ENCODE measurements at places on chromosomes 5 and 9.

DNA sequence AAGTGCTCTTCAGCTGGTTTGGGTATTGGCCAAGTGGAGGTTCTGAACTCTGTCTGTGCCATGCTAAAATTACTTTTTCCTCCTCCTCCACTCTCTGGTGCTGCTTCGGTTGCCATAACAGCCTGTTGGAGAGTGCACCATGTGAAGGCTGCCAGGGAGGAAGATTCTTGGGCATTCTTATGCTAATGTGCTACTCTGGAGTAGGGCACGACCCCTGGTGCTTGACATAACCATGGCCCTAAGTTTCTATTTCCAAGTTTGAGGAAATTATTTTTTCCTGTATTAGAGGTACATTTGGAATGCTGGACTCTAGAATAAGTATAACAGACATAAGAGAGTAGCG lies 111.6 kb downstream of the ARHGAP26 start:
- DNase-seq = no peak

DNA sequence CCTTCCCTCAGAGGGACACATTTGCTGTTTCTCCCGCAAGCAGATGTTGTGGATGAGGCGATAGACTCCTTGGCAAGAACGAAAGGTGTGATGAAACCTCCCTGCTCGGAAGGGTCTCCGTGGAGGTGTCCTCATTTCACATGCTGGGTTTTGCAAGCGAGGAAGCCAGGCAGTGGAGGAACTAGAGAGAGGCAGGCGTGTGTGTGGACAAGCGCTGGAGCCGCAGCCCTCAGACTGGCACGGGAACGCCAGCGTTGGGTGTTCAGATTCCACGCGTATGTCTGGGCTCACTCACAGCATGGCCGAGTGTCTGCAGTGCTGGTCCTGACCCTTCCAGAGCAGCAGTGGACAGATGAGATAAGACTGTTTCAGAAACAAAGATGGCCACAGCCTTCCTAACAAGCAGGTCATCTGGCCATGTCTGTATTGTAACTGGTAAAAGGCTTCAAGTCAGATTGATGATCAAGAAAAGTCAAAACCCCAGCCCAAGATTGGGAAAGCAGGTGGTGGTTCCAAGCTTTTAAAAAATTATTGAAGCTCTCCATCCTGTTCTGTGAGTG lies 35.0 kb upstream of the NCS1 start:
- no peak for DNase-seq

- no peak for DNase-seq
These were observed 22.5 kb upstream of the PTPN3 start for GRCh38 chr9:109520475-109521132.

DNA sequence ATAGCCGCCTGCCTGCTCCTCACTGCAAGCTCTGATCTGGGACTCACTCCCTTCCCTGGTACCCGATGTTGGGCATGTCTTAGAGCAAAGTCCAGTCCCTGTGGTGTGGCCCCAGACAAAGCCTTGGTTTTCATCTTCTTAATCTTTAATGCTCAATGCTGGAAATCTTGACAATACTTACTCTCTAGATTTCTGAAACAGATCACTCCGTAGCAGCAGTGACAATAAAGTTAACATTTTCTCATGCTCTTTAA lies 260.2 kb upstream of the IRX2 start:
- DNase-seq = no peak

- DNase-seq = no peak
These were observed 681 bp upstream of the ETF1 start for GRCh38 chr5:138543730-138544104.

GRCh38 chr5:1116977-1117376 lies 5.1 kb upstream of the SLC12A7 start:
- DNase-seq = no peak

- no peak for DNase-seq
These were observed 70.0 kb upstream of the SSBP2 start for GRCh38 chr5:81820863-81821262.

GRCh38 chr9:121589986-121590385 lies 61.4 kb upstream of the DAB2IP start:
- DNase-seq = no peak

GRCh38 chr5:55908804-55909203 lies 57.6 kb downstream of the IL31RA start:
- no peak for DNase-seq

DNA sequence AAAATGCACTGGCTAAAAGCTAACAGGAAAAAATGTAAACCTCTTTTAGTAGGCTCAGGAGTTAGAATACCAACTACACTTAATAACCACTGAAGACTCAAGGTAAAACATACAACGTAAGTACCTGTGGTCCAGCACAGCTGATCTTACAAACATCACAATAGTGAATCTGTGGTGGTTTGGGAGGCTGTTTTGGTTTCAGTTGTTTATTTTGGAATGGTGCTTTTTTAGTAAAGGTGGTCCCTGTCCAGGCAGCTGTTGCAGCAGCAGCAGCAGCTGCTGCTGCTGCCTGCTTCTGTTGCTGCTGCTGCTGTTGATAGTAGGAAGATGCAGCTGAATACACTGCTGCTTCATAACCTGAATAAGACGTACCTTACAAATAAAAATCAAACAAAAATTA lies 37.9 kb downstream of the ZFR start:
- DNase-seq = no peak

DNA sequence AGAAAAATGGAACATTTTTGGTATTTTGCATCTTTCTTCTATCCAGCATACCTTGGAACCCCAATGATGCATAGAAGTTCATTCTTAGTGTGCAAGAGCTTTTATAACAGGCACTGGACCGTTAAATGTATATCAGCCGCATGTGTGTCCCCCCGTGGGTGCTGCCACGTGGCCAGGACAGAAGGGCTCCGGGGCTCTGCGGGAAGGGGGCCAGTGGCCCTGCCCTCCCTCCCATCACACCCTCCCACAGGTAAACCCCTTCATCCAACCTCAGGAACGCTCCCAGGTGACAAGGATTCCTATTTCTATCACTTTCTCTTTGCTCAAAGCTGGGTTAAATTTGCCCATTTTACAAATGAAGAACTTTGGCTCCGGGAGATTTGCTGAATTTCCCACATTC lies 393.4 kb upstream of the IRX4 start:
- no peak for DNase-seq

DNA sequence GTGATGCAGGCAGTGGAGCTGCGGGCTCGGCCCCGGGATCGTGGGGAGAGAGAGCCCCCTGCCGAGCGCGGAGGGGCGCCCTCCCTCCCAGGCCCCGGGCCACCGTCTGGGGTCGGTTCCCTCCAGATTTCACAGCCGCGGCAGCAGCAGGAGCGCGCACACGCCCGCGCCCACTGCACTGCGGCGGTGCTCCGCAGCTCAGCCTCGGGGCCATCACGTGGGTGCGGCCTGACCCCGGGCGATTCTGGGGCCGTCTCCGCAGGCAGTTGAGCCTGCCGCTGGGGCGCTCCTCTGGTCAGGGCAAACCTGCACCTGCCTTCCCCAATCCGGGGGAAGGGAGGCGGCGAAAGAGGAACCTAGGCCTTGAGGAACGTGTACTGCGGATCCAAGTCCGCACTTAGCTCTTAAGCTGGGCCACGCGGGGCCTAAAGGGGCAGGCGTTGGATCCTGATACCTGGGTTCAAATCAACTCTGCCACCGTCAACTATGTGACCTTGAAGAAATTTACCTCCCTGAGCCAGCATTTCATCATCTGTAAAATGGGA lies 9.4 kb upstream of the DELE1 start:
- DNase-seq = no peak

- no peak for DNase-seq
These were observed 105.4 kb upstream of the SPOCK1 start for GRCh38 chr5:137604348-137605095.

DNA sequence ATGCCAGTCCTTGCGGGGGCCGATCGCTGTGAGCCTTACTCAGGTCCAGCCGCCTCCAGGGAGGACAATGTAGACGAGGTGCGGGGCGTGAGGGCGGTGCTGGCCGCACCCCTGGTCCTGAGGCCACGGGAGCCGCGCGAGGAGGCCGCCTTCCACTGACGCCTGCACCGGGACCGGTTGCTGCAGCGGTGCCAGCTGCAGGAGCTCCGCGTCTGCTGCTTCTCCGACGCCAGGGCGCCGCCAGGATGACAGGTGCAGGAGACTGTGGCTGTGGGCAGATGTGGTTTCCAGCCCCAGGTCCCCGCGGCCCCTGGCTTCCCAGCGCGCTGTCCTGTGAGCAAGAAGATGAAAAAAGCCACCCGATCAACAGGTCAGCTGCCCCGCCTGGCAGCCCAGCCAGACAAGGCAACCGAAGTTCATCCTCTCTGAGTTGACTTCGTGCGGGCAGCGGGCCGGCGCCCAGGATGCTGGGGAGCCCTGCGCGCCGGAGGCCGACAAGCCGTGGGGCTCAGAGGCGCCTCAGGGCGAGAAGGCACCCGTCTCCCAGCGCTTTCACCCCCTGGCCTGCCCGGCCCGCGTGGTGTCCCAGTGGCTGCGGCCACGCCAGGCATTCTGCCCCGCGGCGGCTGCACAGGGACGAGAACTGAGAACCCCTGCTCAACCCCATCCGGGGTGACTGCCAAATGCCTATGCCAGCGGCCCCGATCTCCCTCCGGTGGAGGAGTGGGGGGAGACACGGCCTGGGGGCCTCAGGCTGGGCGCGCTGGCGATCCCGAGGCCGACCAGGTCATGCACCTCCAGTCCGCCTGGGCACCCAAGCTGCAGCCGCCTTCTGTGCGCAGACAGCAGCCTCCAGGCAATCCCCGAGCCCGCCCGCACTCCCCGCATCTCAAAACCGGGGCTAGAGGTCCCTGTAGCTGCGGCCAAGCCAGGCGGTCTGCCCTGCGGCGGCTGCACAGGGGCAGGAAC lies 43.4 kb upstream of the BICD2 start:
- DNase-seq = no peak

- no peak for DNase-seq
These were observed 302.4 kb downstream of the PDE4D start for GRCh38 chr5:59591162-59591561.

- DNase-seq = no peak
These were observed 297.1 kb upstream of the ATP10B start for GRCh38 chr5:161149078-161149477.

- DNase-seq = peak; percentile 65
These were observed 11.4 kb downstream of the MTAP start for GRCh38 chr9:21813575-21814473.

- DNase-seq = no peak
These were observed 180.9 kb downstream of the NR3C1 start for GRCh38 chr5:143222287-143223231.

DNA sequence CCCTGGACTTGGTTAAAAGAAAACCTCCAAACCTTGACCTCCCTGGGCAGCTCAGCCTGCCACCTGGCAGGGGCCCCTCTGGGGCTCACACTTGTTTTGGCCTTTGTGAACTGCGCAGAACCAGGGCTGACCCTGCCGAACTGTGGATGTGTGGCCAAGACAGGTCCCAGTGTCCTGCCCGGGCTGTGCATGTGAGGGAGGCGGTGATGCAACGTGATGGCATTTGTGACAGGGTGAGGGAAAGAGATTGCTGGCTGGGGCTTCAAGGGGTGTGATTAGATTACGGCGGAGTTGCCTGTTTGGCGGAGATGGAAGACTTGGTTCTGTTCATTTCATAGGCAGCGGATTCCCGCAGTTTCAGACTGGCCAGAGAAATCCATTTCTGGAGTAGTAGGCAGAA lies 30.4 kb upstream of the NKX2-5 start:
- no peak for DNase-seq

DNA sequence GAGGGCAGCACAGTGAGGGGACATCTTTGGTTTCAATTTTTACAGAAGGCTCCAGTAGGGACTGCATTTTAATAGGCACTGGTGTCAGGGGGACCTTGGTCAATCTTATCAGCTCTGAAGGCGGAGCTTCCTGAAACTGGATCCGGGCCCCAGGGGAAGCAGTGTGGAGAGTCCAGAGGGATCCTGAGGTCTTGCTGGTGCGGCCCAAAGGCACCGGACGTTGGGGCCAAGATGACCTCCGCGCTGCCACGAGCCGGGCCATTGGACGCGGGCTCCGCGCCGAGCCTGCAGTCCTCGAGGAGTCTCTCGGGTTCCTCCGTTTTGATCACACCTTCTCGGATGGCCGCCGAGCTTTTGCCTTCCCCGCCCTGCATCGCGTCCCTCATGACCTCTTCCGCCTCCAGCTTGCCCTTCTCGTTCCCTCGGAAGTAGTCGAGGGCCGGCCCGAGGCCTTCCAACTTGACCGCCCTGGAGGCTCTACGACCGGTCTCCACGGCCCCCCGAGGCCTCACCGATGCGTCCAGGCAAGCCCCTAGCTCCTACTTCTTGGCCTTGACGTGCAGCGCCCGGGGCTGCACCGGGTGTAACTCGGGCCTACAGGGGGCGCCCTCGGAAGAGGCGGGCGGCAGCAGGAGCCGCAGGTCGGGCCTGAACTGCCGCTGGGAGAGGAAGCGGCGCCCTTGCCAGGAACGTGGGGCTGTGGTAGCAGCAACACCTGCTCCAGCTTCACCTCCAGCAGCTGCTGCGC lies 18.8 kb downstream of the C5orf52 start:
- DNase-seq = no peak

GRCh38 chr5:98041661-98042060 lies 731.8 kb upstream of the RGMB start:
- DNase-seq = no peak

- no peak for DNase-seq
These were observed 74.2 kb upstream of the OTULINL start for GRCh38 chr5:14507156-14507941.

DNA sequence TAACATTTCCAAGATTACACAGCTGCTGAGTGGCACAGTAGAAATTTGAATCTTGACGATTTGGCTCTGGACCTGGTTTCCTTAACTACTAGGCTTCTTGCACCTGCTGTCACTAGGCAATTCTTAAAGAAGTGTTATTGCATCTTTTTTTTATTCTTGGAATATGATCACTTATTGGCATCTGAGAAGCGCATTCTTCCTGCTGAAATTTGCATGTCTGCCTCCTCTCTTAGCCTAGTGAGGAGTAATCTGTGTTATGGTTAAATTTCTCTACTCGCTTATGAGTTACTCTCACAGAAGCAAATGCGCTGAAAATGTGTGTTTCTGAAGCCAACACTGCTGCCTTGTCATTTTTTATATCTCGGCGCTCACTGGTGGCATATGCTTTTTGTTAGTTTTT lies 89.3 kb downstream of the WDR41 start:
- no peak for DNase-seq

DNA sequence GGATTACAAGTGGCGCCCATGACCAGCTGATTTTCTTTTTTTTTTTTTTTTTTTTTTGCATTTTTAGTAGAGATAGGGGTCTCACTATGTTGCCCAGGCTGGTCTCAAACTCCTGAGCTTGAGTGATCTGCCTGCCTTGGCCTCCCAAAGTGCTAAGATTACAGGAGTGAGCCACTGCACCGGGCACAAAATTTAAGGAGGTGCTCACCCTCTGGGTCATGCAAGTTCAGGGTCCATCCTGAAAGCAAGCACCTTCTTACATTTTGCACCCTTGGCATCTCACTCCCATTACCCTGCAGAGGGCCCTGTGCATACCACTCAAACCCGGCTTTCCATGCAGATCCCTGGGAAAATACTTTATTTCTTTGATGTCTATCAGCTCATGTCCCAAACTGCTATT lies 95.6 kb upstream of the ADRA1B start:
- no peak for DNase-seq

GRCh38 chr5:116626272-116626723 lies 51.7 kb upstream of the SEMA6A start:
- DNase-seq = peak; percentile 96

All from NCI-H446 treated with DMSO at 0.1 percent for 48 hours (cell line).